ENCODE measurements at places on chromosomes 12 and 14. TPM values are rescaled to one million over a fixed set of nuclear protein-coding genes. Genes with fewer than 3 reads are reported as not detected.

The NRXN3 gene
- total RNA-seq = 0.52 TPM

The DTX1 gene
- 0.36 TPM for total RNA-seq

The ASIC1 gene
- total RNA-seq = 5.1 TPM

The RBMS2 gene
- total RNA-seq = 9.1 TPM

The PFKM gene
- total RNA-seq = 24.8 TPM

The TAS2R30 gene
- total RNA-seq = not detected

The MYL6B gene
- 69.1 TPM for total RNA-seq

The EPYC gene
- not detected for total RNA-seq

The CRACR2A gene
- total RNA-seq = 1.1 TPM

The MUCL1 gene
- not detected for total RNA-seq

The IFT81 gene
- total RNA-seq = 15.5 TPM

The STAC3 gene
- total RNA-seq = 0.56 TPM

The AGAP2 gene
- total RNA-seq = 0.23 TPM

The KLRC4 gene
- total RNA-seq = not detected

The RAB2B gene
- 15.4 TPM for total RNA-seq

The METAP2 gene
- total RNA-seq = 120 TPM

The OR6C2 gene
- total RNA-seq = not detected

All from A549 treated with AZD2906 at 1 μM for 4 hours (cell line).